Eye (tissue), 1 donor: ENCODE measurements at places on chromosomes 1 and 21.

DNA sequence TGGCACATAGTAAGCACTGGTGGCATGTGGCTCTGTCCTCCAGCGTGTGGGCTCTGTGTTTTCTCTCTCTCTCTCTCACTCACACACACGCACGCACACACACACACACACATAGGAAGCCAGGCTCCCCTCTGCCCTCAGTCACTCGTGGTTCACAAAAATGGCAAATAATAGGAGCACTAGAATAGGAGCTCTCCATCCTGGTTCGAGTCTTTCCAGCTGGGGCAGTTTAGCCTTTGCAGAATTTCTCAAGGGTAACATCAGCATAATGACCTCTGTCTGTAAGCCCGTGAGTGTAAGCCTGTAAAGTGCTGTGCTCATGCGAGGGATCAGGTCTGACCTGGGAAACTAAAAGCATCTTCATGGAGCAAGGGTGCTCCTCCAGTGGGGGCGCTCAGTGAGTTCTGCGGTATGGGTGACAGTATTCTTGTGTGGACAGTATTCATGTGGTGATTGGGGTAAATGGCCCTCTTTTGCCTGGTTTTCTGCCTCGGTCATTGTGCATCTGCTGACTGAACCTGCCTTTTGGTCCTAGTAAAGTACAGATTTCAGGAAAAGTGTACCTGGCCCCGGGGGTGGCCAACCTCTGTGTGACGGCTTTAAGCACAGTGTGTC lies 842 bp upstream of the ZC3H12A start:
- peak; percentile 52 for DNase-seq

DNA sequence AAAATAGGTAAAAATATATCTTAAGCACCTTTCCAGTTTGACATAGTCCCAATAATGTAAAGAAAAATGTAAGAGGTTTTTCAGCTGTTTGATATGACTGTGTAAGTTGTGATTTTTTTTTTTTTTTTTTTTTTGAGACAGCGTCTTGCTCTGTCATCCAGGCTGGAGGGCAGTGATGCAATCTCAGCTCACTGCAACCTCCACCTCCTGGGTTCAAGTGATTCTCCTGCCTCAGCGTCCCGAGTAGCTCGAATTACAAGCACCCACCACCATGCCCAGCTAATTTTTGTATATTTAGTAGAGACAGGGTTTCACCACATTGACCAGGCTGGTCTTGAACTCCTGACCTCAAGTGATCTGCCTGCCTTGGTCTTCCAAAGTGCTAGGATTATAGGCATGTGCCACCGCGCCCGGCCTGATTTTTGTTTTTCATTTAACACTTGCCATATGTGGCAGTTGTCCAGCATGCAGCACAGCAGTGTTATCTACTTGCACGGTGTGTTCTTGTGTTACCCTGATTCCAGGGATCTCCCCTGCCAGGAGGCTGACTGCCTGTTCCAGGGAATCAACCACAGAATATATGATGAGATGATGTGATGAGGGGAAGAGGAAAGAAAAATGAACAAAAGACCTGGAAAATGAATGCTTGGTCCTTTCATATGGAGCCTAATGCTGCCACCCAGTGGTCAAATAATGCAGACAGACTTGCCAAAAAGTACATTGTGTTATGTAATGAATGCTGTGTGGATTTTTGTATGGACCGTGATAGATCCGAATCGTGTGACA lies 79.0 kb downstream of the RAVER2 start:
- peak; percentile 96 for DNase-seq

- DNase-seq: no peak
Measured at GRCh38 chr1:16195518-16195905, 16.9 kb downstream of the ARHGEF19 start.

DNA sequence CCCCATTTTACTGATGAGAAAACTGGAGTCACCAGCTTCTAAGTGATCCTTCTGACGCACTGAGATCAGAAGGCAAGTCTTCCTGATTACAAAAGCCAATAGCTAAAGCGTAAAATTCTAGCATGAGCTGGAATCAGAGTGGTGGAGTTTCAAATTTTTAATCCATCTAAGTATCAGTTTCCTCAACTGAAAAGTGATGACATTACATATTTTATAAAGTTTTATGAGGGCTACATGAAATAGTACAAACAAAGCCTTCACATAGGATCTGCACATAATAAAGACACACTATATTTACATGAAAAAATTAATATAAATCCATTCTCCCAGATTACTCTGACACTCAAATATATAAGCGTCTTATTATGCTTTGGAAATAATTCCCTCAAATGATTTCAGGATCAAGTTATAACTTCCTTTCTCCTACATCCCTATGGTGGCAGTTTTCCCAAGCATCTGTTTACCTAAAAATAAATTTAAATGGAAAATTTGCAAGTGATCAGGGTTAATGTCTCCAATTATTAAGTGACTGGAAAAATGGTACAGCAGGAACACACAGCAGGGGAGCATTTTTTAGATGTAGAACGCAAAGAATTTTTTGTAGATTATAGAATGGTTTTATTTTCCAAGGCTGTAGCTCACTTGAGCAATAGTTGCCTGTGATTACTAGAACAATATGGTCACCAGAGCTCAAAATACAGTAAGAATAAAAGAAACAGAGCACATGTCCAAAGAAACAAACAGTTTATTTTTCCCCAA lies 490.4 kb upstream of the C1orf87 start:
- no peak for DNase-seq

DNA sequence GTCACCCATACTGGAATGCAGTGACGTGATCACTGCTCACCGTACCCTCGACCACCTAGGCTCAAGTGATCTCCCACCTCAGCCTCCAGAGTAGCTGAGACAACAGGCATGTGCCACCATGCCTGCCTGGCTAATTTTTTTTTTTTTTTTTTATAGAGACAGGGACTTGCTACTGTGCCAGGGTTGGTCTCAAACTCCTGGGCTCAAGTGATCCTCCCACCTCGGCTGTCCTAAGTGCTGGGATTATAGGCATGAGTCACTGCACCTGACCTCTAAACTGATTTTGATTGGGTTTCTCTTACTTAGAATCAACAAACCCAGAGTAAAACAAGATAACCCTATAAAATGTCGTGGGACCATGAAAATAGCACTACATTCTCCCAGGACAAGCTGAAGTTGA lies 112.0 kb downstream of the UBE2U start:
- DNase-seq: no peak

GRCh38 chr1:167130829-167131510 lies 37.1 kb downstream of the STYXL2 start:
- DNase-seq: no peak

DNA sequence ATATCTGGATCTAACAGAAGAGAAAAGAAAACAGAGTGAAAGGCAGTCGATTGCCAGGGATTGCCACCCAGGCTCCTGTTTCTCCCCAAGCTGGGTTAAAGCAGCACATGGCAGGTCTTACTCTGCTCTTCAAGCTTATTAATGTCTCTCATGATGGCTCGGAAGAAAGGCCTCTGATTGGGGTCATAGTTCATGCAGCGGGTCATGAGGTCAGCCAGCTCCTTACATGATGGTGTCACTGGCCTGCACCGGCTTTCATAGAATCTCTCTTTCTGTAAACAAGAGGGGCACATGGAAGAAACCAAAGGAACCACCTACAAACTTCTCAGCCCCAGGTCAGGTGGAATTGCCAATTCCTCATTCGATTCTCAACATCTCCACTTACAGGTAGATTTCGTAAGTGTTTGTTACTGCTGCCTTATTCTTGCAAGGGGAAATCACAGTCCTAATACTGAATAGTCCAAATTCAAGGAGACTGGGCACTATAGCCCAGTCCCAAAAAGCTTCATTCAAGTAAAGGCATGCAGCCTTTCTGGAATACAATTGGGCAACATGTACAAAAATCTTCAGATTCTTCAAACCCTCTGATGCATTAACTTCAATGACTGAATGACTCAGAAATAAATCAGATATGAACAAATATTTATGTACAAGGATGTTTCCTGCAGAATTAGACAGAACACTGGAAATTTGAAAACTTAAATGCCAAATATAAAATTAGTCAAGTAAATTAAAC lies 96.6 kb downstream of the RAVER2 start:
- DNase-seq: no peak

DNA sequence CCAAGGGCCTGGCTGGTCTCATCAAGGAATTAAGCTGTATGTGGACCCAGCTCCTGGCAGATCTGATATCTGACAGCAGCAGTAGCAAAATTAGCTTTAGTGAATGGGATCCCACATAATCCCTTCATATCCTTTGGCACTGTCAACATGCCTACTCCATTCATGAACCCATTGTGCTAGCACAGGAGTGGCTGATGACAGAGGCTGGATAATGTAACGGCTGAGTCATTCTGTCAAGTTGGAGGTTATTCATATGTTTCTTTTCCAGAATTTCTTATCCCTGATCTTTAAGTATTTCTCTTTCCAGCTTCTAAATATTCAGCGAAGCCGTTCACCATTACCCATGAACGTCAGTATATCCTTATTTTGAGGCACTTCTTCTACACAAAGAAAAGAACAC lies 84.3 kb downstream of the EXTL2 start:
- DNase-seq: no peak
